GM18507 (cell line): ENCODE measurements at places on chromosomes 1 and 21.

DNA sequence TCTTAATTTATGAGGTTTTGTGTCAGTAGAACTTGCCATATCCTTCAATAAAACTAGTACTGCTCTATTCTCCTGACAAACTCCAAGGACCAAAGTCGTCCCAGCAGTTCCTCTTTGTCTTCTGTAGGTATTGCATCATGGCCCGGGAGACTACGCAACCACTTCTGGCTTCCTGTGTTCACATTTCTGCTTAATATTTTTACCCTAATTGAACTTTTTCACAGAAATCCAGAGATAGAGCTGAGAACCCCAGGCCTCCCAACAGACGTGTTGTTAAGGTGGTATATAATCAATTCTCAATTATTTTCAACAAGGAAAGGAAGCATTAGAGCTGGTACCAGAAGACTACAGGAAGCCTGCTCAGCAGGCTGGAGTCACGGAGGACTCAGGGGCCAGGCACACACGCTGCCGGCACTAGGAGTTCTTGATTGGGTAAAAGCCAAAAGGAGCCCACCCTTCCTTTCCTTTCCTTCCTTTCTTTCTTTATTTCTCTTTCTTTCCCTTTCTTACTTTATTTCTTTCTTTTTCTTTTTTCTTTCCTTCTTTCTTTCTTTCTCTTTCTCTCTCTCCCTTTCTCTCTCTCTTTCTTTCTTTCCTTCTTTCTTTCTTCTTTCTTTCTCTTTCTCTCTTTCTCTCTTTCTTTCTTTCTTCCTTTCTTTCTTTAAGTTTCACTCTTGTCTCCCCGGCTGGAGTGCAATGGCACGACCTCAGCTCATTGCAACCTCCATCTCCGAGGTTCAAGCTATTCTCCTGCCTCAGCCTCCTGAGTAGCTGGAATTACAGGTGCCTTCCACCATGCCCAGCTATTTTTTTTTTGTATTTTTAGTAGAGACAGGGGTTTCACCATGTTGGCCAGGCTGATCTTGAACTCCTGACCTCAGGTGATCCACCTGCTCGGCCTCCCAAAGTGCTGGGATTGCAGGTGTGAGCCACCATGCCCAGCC lies 173.7 kb downstream of the ZBTB18 start:
- DNase-seq, result no peak

DNA sequence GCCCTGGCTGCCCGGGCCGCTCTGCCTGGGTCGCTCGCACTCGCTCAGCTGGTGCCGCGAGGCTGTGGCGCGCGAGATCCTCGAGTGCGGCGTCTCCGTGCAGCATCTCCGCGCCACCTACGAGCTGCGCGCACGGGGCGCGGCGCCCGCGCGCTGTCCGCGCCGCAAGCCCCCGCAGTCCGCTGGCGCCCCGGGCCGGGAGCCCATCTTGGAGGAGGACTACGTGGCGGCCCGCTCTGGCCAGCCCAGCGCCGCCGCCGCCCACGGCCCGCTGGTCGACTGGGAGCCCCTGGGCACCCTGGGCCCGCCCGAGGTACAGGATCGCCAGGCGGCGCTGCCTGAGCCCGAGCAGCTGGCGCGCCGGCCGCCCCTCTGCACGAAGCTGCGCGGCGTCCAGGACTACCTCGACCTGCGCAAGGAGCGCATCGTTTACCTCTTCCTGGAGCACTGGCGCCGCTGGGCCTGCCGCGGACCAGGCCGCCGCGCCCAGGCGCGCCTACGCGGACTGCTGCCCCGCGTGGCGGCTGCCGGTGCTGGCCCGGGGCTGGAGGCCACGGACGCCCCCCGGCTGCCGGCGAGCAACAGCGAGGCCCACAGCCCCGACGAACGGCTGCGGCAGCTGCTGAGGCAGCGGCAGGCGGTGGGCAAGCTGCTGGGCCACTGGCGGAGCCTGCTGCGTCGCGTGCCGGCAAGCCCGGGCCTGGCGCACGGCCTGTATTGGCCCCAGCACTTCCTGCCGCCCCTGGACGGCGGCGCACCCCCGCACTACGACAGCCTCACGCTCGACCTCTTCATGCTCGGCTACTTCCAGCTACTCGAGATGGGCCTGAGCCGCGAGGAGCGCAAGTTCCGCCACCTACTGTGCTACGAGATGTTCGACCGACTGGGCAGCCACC lies 10.9 kb downstream of the TNFRSF25 start:
- DNase-seq, result no peak

DNA sequence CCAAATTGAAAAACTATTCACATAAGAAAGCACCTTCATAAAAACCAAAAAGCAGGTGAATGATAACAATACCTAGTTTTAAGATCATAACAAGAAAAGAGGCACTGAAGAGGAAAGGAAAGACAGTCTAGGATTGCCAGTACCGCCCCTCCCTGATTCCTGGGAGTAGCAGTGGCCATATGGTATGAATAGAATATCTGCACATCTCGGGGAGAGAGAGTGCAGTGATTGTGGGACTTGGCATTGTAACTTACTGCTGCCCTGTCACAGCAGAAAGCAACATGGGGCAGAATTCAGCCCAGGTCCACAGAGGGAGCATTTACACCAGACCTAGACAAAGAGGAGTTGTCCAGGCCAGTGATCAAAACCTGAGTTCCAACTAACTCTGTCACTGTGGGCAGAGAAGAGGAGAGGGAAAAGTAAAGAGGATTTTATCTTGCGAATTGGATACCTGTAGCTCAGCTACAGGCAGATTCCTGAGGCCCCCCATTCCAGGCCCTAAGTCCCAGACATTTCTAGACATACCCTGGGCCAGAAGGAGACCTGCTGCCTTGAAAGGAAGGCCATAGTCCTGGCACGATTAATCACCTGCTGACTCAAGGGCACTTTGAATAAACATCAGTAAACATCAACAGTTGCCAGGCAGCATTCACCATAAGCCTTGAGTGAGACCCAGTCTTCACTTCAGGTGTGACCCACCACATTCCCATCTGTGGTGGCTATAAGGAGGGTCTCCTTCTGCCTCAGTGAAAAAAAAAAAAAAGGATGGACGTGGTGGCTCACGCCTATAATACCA lies 397.5 kb downstream of the TGFB2 start:
- no peak for DNase-seq

DNA sequence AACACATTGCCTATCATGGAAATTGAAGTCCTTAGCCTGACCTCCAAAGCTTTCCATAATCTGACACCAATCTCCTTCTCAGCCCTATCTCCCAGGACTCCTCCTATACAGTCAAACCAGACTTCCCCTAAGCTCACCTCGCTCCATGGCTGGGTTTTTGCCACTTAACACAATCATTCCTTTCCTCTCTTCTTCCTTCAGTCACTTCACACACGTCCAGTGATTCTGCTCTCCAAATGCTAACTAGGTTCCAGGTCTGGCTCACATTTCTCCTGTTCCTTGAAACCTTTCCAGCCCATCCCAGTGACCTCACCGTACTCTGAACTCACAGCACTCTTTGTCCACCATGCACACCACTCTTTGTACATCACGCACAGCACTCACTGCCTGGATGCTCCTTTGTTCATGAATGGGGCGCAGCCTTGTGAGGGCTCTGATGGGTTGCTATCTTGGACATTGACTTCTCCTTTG lies 98.4 kb downstream of the GLUL start:
- no peak for DNase-seq

- DNase-seq, result no peak
Observed at GRCh38 chr21:32994305-32994704, 31.4 kb upstream of the OLIG2 start.

DNA sequence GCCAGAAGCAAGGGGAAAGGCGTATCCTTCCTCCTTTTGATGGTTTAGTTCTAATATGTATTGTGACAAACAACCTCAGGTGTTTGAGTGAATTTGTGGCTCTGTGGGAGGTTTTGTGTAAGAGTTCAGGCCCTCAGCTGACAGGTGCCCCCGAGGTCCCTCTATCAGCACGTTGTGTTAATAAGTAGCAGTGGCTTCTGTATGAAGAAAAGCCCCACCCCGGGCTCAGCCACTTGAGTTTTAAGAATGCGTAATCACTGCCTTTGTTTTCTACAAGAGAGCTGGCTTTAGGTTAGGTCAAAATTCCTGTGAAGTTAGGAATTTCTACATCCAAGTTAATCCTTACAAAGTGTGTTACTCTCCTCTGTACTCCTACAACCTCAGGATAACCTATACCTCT lies 92.4 kb upstream of the PGBD5 start:
- DNase-seq, result no peak

GRCh38 chr21:38837806-38838461 lies 32.2 kb downstream of the ETS2 start:
- no peak for DNase-seq

DNA sequence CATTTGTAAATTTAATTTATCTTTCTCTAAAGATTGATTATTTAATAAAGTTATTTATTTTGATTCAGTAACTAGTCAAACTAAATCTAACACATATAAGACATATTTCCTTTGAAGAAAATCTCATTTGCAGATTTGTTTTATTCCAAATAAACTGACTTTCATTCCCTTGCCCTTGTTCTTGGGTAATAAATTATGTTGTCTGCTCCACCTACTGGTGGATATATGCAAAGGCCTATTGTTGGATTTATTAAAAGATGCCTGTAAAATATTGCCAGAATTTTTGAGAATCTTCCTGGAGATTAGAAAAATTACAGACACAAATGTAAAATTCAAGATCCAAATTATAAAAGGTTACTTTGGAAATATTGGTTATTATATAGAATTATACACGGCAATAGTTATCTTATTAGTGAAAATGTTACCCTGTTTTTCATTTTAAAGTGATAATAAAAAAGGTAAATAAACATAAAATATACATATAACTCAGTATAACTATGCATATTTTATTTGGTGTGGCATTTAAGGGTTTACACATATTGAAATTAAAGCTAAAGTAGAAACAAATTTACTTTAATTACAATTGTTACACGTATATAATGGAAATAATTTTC lies 116.1 kb downstream of the SPATA17 start:
- no peak for DNase-seq

- no peak for DNase-seq
Observed at GRCh38 chr1:103110701-103111100, 2.4 kb upstream of the COL11A1 start.

DNA sequence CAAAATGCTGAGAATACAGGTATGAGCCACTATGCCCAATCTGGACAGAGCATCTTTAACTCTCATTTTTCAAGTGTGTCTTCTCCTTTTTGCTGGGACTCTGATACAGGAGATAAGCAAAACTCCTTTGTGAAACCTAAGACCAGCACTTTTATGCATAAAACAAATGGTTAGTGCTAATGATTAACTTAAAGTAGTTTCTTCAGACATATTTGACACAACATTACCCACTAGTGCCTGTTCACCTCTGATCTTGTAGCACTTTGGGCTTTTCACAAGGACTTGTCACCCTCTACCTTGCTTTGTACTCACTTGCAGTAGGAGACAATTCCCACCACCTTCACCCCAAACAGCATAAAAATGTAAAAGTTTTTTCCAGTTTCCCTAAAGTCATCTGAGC lies 216.3 kb downstream of the RGS7 start:
- DNase-seq, result no peak

- no peak for DNase-seq
Observed at GRCh38 chr1:11668516-11668915, 4.5 kb downstream of the FBXO6 start.

DNA sequence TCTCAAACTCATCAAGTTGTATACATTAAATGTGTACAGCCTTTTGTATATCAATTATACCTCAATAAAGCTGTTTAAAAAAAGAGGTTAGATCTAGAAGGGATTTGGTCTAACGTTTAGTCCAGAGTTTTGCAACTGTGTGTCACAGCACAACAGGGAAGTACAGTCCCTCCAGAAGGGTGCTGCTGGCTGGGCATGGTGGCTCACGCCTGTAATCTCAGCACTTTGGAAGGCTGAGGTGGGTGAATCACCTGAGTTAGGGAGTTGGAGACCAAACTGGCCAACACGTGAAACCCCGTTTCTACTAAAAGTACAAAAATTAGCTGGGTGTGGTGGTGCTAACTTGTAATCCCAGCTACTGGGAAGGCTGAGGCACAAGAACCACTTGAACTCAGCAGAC lies 78.3 kb upstream of the HAO2 start:
- DNase-seq, result no peak

- DNase-seq, result no peak
Observed at GRCh38 chr1:59026472-59026948, 242.7 kb upstream of the JUN start.

DNA sequence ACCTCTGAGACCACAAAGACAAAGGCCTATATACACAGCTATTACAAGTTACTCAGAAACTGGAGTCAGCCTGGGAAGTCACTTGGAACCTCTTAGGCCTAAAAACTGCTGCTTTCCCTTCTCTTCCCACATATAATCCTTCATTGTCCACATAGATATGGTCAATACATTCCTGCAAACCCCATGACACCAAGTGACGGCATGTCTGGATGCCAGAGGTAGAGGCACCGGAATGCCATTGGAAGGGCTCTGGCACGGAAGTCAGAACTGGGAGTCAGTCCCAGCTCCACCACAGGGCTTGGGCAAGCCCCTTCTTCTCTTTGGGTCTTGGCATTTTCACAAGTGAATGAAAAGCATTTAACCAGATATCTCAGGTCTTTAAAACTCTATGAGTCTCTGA lies 204.7 kb downstream of the MATN1 start:
- no peak for DNase-seq

DNA sequence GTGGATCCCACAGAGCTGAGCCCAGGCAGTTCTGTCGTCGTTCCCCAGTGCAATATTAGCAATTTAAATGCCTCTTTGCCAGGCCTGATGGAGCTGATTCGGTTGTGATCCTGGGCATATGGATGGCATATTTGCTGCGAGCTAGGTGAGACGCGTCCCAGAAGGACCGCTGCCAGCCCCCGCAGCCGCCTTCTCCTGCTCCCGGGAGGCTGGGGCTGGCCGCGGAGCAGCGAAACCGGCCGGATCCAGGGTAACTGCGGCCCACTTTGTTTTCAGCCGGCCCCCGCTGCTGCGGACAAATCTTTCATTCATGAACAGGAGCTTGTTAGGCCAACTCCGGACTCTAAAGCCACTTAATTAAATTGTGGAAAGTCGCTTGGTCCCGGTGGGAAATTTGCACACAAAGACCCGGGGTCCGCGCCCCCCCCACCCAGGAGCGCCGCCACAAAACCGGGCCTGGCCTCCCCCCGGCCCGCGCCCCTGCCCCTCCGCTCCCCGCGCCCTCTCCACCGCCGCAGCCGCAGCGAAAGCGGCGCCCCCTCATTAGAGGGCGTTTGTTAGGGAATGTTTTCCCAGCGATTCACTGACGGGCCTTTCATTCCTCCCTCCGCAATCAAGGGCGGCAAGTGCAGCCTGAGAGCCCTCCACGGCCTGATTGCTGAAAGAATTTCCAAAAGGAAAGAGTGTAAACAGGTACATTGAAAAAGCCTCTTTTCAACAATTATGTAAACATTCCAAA lies 383.3 kb downstream of the RRAGC start:
- DNase-seq, result no peak

DNA sequence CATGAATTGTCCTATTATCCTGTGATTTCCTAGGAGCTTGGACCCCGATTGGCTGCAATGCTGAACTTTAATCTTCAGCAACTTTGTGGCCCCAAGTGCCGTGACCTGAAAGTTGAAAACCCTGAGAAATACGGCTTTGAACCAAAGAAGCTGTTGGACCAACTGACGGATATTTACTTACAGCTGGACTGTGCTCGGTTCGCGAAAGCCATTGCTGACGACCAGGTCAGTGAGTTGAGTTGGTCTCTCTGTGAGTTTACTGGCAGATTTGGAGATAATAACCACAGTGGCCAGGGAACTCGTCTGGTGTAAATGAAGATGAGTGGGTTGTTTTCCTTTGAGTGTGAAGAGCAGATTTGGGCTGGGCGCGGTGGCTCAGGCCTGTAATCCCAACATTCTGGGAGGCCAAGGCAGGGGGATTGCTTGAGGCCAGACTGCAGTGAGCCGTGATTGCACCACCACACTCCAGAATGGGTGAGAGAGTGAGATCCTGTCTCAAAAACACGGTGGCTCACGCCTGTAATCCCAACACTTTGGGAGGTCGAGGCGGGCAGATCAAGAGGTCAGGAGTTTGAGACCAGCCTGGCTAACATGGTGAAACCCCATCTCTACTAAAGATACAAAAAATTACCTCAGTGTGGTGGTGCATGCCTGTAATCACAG lies 39.1 kb upstream of the KIF1B start:
- no peak for DNase-seq
